ENCODE measurements at places on chromosomes 5 and 9. TPM values are rescaled to one million over a fixed set of nuclear protein-coding genes. Genes with fewer than 3 reads are reported as not detected.
A peak's percentile ranks its signal among the peaks of the same experiment; 100 is the strongest.

GRCh38 chr9:93942161-93942560 is 13.0 kb downstream of the BARX1 start:
- no peak overlapping the region for H3K27ac ChIP-seq
- no peak overlapping the region for H3K4me3 ChIP-seq
- no peaks in the 10 kb centered on the region for H3K4me1 ChIP-seq
- DNase-seq = no peak
- H3K27me3 ChIP-seq = peaks cover 16% of the 10 kb centered on the region
- H3K36me3 ChIP-seq = no peaks in the 10 kb centered on the region

- no peak for DNase-seq
- no peak overlapping the region for H3K27ac ChIP-seq
- no peaks in the 10 kb centered on the region for H3K36me3 ChIP-seq
- no peak overlapping the region for H3K4me3 ChIP-seq
Observed at GRCh38 chr9:113361304-113362018, 12.1 kb downstream of the BSPRY start.

GRCh38 chr5:140219068-140219991 is 44.3 kb downstream of the CYSTM1 start:
- H3K27me3 ChIP-seq = no peaks in the 10 kb centered on the region
- no peak for DNase-seq
- no peaks in the 10 kb centered on the region for H3K4me1 ChIP-seq
- H3K27ac ChIP-seq = no peak overlapping the region

DNA sequence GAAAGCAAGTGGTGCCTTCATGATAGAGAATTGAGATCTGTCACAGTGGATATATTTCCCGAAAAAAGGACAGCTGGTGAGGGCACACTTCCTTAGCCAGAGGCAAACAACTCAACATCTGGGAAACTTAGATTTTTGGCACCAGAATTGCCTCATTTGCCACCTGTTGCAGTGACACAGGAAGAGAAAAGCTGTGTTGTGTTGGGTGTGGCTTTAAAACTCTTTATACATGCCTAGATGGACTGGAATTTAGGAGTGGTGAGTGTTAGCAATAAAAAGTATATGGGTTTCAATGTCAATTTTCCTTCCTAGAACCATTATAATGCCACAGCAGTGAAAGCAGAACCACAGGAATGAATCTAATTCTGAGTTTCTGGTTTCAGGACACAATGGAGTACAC is 62.6 kb upstream of the CEMIP2 start:
- no peak overlapping the region for H3K27ac ChIP-seq
- no peak for DNase-seq
- H3K4me3 ChIP-seq = no peak overlapping the region

DNA sequence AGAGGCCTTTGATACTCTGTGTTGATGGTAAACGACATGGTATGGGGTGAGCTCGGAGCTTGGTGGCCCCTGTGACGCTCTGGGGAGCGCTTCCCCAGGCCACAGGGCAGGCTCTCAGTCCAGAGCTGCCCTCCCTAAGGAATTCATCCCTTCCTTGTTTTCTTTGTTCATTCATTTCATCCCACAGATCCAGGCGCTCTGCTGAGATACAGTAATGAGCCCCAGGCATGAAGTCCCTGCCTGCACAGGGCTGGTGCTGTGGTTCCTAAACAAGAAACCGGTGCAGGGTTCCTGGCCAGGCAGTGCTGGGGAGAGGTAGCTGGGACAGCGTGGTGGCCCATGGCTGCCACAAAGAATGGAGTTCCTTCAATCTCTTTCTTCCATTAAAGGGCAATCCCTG is 14.4 kb downstream of the NEK6 start:
- H3K36me3 ChIP-seq = no peaks in the 10 kb centered on the region
- H3K4me3 ChIP-seq = no peak overlapping the region
- peaks cover 24% of the 10 kb centered on the region for H3K4me1 ChIP-seq
- no peaks in the 10 kb centered on the region for H3K27me3 ChIP-seq
- H3K27ac ChIP-seq = peak overlapping the region; percentile 65
- DNase-seq = no peak

DNA sequence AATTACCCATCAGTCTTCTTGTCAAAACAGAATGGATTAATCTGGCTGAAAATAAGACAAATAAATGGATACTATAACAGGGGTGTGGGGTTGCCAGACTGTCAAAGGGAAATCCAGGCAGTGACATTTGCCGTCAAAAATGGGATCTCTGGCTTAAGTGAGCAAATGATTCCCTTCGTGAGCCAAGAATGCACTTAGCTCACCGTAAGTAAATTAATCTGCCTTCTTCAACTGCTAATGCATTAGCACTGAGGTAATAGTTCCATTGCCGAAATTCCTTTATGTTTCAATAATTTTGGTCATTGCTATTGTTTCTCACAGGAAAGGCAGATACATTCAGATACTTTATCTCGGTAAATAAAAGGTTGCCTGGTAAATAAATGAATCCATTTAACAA is 377.8 kb downstream of the KIAA0825 start:
- no peak overlapping the region for H3K4me3 ChIP-seq
- H3K27me3 ChIP-seq = no peaks in the 10 kb centered on the region
- DNase-seq = no peak
- no peaks in the 10 kb centered on the region for H3K36me3 ChIP-seq
- no peaks in the 10 kb centered on the region for H3K4me1 ChIP-seq
- no peak overlapping the region for H3K27ac ChIP-seq

DNA sequence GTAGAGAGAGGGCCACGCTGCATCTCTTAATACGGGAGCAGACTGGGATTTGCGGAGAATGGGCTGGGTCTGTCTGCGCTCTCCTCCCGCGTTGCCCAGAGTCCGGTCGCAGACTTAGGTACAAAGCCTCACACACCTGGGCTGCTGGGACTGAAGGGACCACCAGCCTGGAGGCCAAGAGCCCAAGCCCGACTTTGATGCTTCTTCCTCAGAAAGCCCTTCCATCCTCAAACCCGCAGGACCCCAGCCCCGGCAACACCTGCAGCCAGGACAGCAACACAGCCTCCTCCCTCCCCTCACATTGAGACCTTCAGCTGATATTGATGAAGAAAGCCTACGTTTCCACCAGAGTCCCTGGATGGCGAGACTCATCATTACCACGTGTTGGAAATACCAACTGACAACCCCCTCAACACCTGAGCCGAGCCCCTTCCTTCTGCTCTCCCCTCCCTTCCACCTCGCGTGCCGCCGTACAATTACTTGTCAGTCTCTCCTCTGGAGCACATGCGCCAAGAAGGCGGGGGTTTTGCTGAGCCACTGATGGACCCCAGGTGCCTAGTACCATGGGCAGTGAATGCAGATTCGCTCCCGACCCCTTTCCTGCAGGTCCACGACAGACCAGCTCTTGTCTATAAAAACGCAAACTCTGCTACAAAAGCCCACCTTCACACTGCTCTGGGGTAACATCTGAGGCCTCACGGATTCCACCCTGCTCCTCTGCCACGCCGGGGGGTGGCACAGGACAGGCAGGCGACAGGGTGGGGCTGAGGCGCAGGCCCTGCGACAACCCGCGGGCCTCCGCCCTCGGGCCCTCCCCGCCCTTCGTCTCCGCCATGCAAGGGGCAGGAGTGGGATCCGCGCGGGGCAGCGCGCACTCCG is 841 bp downstream of the ASB6 start:
- no peaks in the 10 kb centered on the region for H3K27me3 ChIP-seq
- H3K4me1 ChIP-seq = peaks cover 15% of the 10 kb centered on the region
- peak overlapping the region; percentile 79 for H3K27ac ChIP-seq
- peaks cover 16% of the 10 kb centered on the region for H3K36me3 ChIP-seq

GRCh38 chr5:143037071-143037470 is 266.9 kb downstream of the ARHGAP26 start:
- no peaks in the 10 kb centered on the region for H3K27me3 ChIP-seq
- no peak for DNase-seq
- H3K36me3 ChIP-seq = no peaks in the 10 kb centered on the region
- no peak overlapping the region for H3K4me3 ChIP-seq
- H3K4me1 ChIP-seq = no peaks in the 10 kb centered on the region

GRCh38 chr5:3210531-3210930 is 385.1 kb upstream of the IRX1 start:
- no peaks in the 10 kb centered on the region for H3K27me3 ChIP-seq
- H3K27ac ChIP-seq = no peak overlapping the region
- DNase-seq = no peak
- H3K36me3 ChIP-seq = no peaks in the 10 kb centered on the region
- H3K4me3 ChIP-seq = no peak overlapping the region

DNA sequence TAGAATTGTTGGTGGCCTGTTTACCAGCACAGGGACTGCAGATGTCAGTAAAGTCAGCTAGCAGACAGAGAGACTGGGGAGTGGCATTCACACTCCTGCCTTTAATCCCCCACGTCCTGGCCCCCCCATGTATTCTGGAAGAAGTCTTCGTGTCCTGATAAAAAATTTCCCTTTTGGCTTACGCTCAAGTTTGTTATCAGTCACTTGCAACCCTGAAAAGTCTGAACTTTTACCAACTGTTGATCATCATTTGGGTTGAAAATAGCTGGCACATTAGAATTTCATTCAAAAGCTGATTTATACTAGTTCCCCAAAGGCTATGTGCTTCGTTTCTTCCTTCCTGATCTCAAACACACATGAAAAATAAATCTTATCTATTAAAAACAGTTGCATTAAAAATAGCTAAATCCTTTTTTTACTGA is 5.8 kb upstream of the CRHBP start:
- H3K27me3 ChIP-seq = no peaks in the 10 kb centered on the region
- H3K27ac ChIP-seq = no peak overlapping the region
- H3K36me3 ChIP-seq = no peaks in the 10 kb centered on the region
- H3K4me3 ChIP-seq = no peak overlapping the region

DNA sequence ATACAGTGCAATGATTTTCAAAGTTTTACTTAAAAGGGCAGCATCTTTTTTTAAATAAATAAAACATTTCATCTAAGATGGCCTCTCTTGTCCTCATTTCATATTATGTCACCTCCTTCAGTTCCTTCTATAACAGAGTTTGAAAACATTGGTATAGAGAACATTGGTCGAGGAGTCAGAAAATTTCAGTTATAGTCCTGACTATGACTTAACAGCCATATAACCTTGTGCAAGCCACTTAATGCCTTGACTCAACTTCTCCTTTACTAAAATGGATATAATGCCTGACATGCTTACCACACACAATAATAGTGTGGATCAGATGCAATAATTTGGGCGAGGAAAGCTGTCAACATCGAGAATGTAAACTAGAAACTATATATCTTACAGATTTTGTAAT is 22.6 kb downstream of the SSBP2 start:
- no peaks in the 10 kb centered on the region for H3K4me1 ChIP-seq
- H3K36me3 ChIP-seq = no peaks in the 10 kb centered on the region
- no peak overlapping the region for H3K4me3 ChIP-seq
- H3K27ac ChIP-seq = no peak overlapping the region

GRCh38 chr5:14864181-14864812 is 7.3 kb downstream of the ANKH start:
- H3K27ac ChIP-seq = peak overlapping the region; percentile 45
- no peak overlapping the region for H3K4me3 ChIP-seq
- DNase-seq = no peak

GRCh38 chr5:143985832-143986515 is 174.0 kb downstream of the HMHB1 start:
- H3K27ac ChIP-seq = no peak overlapping the region
- H3K36me3 ChIP-seq = no peaks in the 10 kb centered on the region
- no peak for DNase-seq
- no peak overlapping the region for H3K4me3 ChIP-seq

- H3K4me1 ChIP-seq = no peaks in the 10 kb centered on the region
- H3K27ac ChIP-seq = no peak overlapping the region
- H3K27me3 ChIP-seq = no peaks in the 10 kb centered on the region
- no peak for DNase-seq
Observed at GRCh38 chr5:16271851-16272250, 92.3 kb upstream of the MARCHF11 start.

DNA sequence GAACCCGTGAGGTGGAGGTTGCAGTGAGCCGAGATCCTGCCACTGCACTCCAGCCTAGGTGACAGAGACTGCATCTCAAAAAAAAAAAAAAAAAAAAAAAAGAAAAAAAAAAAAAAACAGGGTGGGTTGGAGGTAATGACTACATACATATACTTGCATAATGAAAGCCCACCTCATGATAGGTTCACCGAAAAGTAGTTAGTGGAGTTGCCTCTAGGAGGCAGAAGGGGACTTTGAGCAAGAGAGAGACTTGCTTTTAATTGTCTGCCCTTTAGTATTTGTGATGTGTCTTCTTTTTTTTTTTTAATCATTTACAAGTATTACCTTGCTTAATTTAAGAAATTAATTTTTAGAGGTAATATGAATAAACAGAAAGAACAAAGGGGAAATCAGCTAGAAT is 99.8 kb downstream of the PPARGC1B start:
- no peak overlapping the region for H3K27ac ChIP-seq
- no peaks in the 10 kb centered on the region for H3K36me3 ChIP-seq
- no peaks in the 10 kb centered on the region for H3K27me3 ChIP-seq
- H3K4me1 ChIP-seq = no peaks in the 10 kb centered on the region
- H3K4me3 ChIP-seq = no peak overlapping the region

GRCh38 chr5:159430361-159431012 is 100.2 kb upstream of the IL12B start:
- H3K36me3 ChIP-seq = no peaks in the 10 kb centered on the region
- DNase-seq = no peak
- H3K27me3 ChIP-seq = no peaks in the 10 kb centered on the region

GRCh38 chr5:14996997-14997396 is 125.4 kb upstream of the ANKH start:
- DNase-seq = no peak
- no peaks in the 10 kb centered on the region for H3K4me1 ChIP-seq
- H3K36me3 ChIP-seq = no peaks in the 10 kb centered on the region
- H3K27me3 ChIP-seq = no peaks in the 10 kb centered on the region
- no peak overlapping the region for H3K27ac ChIP-seq

GRCh38 chr9:26463837-26464236 is 428.8 kb downstream of the CAAP1 start:
- DNase-seq = no peak
- no peak overlapping the region for H3K27ac ChIP-seq
- H3K4me3 ChIP-seq = no peak overlapping the region
- H3K36me3 ChIP-seq = no peaks in the 10 kb centered on the region
- no peaks in the 10 kb centered on the region for H3K4me1 ChIP-seq
- H3K27me3 ChIP-seq = no peaks in the 10 kb centered on the region

DNA sequence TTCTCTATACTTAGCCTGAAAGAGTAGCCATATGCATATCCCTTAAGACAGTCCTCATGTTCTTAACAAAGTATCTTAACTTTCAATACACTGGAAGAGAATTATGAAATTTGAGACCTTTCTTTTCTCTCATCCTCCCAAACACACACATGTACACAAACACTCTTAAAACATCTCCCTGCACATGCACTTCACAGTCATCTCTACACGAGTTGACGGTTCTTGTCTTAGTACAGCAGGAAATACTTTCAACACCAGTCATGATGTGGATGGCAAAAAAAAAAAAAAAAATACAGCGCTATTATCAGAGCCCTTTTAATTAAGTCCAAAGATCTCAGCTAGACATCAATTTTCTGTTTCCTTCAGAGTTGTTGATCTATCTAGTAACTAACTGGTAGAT is 43.6 kb upstream of the PCSK1 start:
- H3K4me1 ChIP-seq = no peaks in the 10 kb centered on the region
- H3K4me3 ChIP-seq = no peak overlapping the region
- H3K27me3 ChIP-seq = no peaks in the 10 kb centered on the region
- no peak for DNase-seq

Gene VCAN
- 24.4 TPM for total RNA-seq

Gene PCDHGA11
- 3.4 TPM for total RNA-seq

Gene CTSL
- total RNA-seq = 87.3 TPM

Gene TCOF1
- total RNA-seq = 28.9 TPM

Gene EGFLAM
- 14.1 TPM for total RNA-seq

Gene FGFR4
- 2.2 TPM for total RNA-seq

Gene PLPP7
- 32.5 TPM for total RNA-seq

Gene ROR2
- total RNA-seq = 37.2 TPM

Gene AGXT2
- total RNA-seq = not detected

Gene RPS23
- total RNA-seq = 1,357 TPM

Gene GAS1
- total RNA-seq = 41.9 TPM
